Bladder microvascular endothelial cell (primary cell): ENCODE measurements at places on chromosomes 11 and 22. TPM values are rescaled to one million over a fixed set of nuclear protein-coding genes. Genes with fewer than 3 reads are reported as not detected.

Gene OR51E2
- not detected in 2 replicates for total RNA-seq

Gene TREH
- total RNA-seq, result not detected in 2 replicates

Gene TYR
- total RNA-seq, result not detected in 2 replicates

Gene FAM168A
- total RNA-seq, result 5.3 and 18.3 TPM in 2 replicates

Gene IRAG1
- 0.44 and 0.81 TPM in 2 replicates for total RNA-seq

Gene CFAP300
- total RNA-seq, result not detected in 2 replicates

Gene LPXN
- 1.9 and 3.7 TPM in 2 replicates for total RNA-seq

Gene MPZL3
- total RNA-seq, result 5.1 and 6.0 TPM in 2 replicates

Gene TSPAN32
- not detected in 2 replicates for total RNA-seq

Gene PDE2A
- 159 and 229 TPM in 2 replicates for total RNA-seq

Gene CNGA4
- not detected in 2 replicates for total RNA-seq

Gene SCUBE2
- 4.4 and 5.2 TPM in 2 replicates for total RNA-seq

Gene MN1
- 0.32 and 0.38 TPM in 2 replicates for total RNA-seq

Gene ELMOD1
- total RNA-seq, result 0.31 TPM in 1 of 2 replicates, not detected in the other

Gene APOA5
- total RNA-seq, result not detected in 2 replicates
